ENCODE measurements at places on chromosomes 16 and 17.

DNA sequence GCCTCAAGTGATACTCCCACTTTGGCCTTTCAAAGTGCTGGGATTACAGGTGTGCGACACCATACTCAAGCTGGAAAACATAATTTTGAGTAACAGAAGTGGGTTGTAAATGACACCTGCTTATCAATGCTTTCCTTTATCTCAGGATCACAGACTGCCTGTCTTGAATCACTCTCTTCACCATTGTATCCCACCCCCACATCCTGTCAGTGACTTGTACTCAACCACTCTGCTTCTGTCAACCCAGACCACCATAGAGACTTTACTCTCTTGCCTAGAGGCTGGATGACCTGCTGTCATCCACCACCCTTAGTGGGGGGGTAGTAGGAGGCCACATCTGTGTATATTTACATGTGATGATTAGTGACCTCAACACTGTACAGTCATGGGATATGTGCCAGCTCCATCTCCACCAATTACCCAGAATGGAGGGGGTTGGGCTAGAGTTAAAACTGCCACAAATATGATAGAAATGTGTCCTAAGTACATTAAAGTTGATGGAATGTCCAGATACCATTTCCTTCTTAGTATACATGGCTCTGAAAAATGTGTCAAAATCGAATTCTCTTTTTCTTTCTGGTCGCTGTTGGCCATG is 338.7 kb downstream of the GRIN2A start:
- no peak for DNase-seq

DNA sequence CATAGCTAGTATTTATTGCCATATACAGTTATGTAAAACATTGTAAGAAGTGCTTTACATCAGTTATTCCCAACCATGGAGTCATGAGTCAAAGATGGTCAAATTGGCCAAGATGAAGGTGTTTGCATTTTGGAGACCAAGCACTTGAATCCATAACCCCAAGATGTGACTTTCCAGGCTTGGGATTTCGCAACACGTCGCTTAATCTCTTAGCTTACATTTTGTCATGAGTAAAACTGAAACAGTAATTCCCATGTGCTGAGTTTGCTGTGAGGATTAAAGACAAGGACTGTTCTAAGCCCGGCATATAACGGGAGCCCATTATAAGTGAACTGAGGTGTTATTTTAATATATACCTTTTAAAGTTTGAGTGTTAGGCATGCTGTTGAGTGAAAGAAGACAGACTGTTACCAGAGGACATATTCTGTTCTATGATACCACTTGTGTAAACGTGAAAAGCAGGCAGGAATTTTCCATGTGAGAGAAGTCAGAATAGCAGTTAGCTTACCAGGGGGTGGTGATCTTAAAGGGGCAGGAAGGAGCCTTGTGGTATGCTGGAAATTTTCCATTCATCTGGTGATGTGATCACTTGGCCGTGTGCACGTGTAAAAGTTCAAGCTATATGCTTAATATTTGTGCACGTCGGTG is 484.9 kb downstream of the WWOX start:
- DNase-seq, result no peak

- peak; percentile 16 for DNase-seq
Measured at GRCh38 chr16:74449470-74449869, 28.2 kb upstream of the CLEC18B start.

- no peak for DNase-seq
Measured at GRCh38 chr16:21626659-21627277, 25.6 kb downstream of the IGSF6 start.

- no peak for DNase-seq
Measured at GRCh38 chr16:4315186-4316107, at the start of gene GLIS2. GLIS2 (plus strand) TSS chr16:4316067; CDS start chr16:4332281, 16,214 bp downstream.

GRCh38 chr16:56910654-56911539 is 21.0 kb upstream of the HERPUD1 start:
- DNase-seq, result no peak

DNA sequence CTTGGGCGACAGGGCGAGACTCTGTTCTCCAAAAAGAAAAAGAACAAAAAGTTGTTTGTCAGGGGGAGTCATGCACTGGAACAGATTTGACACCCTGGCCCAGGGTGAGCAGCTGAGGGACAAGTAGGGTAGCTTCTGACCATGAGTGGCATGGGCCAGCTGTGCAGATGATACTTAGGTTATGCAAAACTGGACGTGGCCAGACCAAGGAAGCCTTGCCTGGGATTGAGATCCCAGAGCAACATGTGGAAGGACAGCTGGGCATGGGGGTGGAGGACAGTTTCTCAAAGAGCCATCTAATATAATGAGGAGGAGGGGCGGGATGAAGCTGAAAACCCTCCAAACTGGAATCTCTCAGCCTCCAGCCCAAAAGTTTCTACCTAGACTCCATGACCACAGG is 19.6 kb upstream of the SLC35B1 start:
- DNase-seq, result no peak

GRCh38 chr16:21638573-21638975 is 13.8 kb downstream of the IGSF6 start:
- DNase-seq, result no peak

- no peak for DNase-seq
Measured at GRCh38 chr17:81655378-81656117, 794 bp downstream of the PDE6G start.

DNA sequence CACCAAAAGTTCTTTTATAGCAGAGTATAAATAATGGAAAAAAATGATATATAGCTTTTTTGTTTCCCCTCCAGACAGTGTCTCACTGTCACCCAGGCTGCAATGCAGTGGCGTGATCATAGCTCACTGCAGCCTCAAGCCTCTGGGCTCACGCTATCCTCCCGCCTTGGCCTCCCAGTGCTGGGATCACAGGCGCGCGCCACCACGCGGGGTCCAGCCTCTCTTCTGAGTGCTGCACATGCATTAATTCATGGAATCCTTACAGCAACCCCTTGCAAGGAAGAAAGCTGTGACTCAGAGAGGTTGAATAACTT is 18.0 kb upstream of the ZNF629 start:
- DNase-seq, result no peak

DNA sequence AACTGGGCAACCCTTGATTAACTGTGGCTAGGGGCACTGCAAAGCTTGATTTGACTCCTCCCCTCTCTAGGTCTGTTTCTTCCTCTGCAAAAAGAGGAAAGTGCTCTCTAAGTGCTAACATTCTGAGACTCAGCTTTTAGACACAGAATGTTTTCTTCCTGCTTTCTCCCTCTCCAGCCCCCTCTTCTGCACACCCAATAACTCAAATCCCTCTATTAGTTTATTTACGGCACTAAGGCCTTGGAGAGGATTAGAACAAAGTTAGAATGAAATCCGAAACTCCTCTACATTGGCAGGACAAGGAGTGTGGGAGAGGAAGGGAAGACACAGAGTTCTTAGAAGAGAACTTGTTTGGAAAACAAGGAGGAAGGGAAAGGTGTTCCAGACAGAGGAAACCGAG is 3.3 kb upstream of the SBK1 start:
- no peak for DNase-seq

- no peak for DNase-seq
Measured at GRCh38 chr16:50808929-50809538, 67.1 kb downstream of the CYLD start.

DNA sequence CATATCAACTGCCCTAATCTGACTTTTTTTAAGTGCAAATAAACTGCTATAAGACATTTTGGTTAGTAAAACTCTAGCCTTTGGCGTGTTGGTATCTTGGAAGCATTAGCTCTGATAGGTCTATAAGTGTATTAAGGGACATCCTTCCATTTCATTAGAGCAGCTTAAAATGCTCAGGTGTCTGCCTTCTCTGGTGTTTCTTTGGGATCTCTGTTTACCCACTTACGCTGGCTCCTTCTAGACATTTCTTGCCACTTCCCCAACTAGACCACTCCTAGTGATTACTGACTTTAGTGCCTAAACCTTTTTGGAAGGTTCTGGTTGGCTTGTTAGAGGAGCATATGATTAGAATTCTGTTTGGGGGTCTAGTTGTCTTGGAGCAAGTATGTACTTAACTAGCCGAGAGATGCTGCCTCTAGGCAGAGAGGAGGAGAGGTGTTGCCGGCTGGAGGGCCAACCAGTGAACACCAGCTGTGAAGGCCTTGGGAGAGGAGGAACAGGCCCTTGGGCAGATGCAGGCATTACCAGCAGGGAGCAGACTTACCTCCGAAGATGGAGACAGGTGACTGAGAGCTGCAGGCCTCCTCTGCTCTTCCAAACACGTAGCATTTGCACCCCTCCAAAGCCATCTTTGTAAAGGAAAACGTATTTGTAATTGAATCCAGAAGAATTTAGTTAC is 15.2 kb upstream of the CLEC18C start:
- DNase-seq, result no peak

GRCh38 chr17:72531729-72532128 is 410.9 kb downstream of the SOX9 start:
- DNase-seq, result no peak

GRCh38 chr17:73184136-73184993 is 8.5 kb upstream of the COG1 start:
- DNase-seq, result no peak

DNA sequence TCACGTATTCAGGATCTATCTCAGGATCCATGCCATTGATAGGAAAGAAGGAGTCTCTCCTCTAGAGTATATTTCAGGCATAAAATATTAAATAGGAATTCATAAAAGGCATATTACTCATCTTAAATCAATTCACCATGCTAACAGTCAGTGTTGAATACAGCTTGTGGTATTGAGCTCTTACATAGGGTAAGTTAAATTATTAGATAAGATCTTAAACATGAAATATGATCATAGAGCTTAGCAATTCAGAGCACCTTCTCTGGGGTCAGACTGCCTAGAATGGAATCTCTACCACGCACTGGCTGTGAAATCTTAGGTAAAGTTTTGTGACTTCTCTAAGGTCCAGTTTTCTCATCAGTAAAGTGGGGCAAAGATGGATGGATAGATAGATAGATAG is 20.7 kb downstream of the MARCHF10 start:
- no peak for DNase-seq

- DNase-seq, result peak; percentile 67
Measured at GRCh38 chr16:66364117-66364958, 2.2 kb upstream of the CDH5 start.

- DNase-seq, result no peak
Measured at GRCh38 chr17:15963670-15964110, 18.8 kb downstream of the ADORA2B start.

GRCh38 chr17:65942592-65942991 is 249.3 kb downstream of the CEP112 start:
- no peak for DNase-seq

DNA sequence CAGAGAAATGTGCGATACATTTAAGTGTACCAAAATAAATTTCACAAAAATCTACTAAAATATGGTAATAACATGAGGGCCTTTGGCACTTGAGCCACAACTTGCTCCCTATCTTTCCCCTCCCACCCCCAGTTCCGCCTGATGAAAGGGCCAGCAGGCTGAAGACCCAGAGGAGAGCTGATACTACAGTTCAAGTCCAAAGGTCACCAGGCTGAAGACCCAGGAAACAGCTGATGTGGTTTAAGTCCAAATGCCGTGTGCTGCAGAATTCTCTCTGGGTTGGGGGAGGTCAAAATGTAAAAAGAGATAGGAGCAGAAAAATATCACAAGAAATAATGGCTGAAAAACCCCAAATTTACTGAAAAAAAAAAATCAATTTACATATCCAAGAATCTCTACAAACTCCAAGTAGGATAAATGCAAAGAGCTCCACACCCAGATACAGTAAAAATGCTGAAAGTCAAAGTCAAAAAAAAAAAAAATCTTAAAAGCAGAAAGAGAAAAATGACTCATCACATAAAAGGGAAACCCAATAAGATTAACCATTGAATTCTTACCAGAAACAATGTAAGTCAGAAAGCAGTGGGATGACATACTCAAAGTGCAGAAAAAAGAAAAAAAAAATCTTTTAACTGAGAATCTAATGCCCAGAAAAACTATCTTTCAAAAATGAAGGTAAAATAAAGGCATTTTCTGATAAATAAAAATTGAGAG is 452.1 kb upstream of the ASIC2 start:
- no peak for DNase-seq

DNA sequence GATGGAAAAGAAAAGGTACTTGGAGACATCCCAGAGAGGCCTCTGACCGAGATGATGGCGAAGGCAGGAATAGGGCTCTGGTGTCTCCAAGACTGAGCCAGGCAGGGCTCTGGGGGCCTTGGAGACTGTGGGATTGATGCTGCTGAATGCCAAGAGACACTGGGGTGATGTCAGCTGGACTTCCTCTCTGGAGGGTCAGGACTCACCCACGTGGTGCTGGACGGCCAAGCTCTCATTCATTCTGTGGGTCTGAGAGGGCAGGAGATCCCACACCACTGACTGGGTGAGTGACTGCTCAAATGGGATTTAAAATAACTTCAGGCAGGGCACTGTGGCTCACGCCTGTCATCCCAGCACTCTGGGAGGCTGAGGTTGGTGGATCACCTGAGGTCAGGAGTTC is 64.8 kb downstream of the NT5M start:
- DNase-seq, result no peak

- DNase-seq, result no peak
Measured at GRCh38 chr16:57882792-57883191, 80.5 kb upstream of the KIFC3 start.

- no peak for DNase-seq
Measured at GRCh38 chr17:13784434-13785095, 182.8 kb upstream of the HS3ST3A1 start.

GRCh38 chr16:57208926-57209325 is 22.8 kb downstream of the RSPRY1 start:
- no peak for DNase-seq

DNA sequence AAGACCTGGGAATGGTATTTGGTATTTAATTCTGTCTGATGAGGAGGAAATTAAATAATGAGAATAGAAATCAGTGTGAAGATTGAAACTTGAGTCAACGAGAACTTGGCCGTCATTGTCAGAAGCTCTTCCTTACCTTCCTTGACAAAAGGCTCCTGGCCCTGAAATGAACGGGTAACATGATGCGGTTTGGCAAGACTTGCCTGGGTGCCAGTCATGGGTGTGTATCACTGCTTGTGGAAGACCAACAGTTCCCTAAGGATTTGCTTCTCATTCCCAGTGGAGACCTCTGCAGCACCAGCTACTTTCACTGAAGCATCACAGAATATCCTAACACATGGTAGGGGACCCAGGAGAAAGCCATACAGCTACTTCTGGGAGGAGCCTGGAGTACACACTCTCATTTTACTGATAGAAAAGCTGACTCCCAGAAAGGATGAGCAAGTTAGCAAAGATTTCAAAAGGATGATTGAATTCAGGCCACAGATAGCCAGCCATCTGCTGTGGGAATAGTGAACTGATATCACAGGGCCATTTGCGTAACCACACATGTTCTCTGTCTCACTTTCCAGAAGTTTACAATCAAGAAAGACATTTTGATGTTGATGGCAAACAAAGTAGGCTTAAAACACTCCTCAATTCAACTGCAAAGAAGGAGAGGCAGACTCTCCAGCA is 258.1 kb upstream of the SALL1 start:
- DNase-seq, result no peak

DNA sequence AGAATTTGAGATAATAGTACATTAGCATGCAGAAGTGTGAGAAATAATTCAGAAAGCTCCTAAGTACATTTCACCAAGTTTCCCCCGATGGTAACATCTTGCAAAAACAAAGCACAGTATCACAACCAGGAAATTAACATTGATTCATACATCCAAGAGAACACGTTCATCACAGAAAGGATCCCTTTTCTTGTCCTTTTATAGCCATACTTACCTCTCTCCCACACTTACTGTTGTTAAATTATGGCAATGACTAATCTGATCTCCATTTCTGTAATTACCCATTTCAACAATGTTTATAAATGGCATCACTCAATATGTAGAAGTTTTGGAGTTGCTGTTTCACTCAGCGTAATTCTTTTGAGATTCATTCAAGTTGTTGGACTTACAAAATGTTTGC is 1260.0 kb downstream of the CDH8 start:
- no peak for DNase-seq

All from mucosa of descending colon (tissue), 3 donors.